Heart right ventricle (tissue), 16 donors: ENCODE measurements at places on chromosomes 1 and 21. TPM values are rescaled to one million over a fixed set of nuclear protein-coding genes. Genes with fewer than 3 reads are reported as not detected.

DNA sequence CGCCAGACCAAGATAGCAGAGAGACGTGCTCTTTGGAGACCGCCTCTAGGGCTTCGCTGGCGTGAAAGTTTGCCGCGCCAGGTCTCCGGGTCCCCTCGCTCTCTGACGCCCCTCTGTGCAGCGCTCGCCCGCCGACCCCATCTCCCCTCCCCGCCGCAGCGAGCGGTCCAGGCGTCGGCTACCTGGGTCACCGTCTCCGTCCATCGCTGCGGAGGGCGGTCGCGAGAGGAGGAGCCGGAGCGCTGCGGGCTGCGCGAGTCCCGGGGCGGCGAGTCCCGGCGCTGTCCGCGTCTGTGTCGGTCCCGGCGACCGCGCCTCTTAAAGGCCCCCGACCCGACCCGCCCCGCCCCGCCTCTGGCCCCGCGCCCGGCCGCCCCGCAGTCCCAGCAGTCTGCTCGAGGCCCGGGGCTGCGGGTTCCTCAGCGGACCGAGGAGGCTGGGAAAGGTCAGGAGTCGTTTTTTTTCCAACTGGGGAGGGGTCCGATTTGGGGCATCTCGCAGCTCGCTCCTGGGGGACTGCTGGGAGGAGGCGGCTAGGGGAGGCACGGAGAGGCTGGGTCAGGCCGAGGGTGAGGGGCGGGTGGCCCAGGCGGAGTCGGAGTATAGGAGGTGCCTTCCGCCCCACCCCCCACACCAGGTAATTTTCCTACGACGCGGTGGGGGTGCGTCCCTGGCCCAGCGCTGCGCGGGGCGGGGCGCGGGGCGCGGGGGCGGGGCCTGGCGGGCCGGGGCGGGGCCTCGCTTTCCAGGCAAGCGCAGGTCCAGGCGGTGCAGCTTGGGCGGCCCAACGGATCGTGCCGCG is at the start of the genes FBXO2 and FBXO44:
FBXO2 (minus strand) TSS at position 293 of the 802 bp plus-strand sequence; CDS start at position 204, 89 bp downstream.
FBXO44 (plus strand) TSS at position 741 of the 802 bp plus-strand sequence. CDS start 959 bp downstream, outside the sequence.
- DNase-seq = peak; percentile 61

Gene ANKRD45
- 0.28 TPM for total RNA-seq

GRCh38 chr1:214310010-214310409 is 29.1 kb downstream of the SMYD2 start:
- no peak for DNase-seq

GRCh38 chr1:205588636-205589035 is 43.2 kb downstream of the ELK4 start:
- no peak for DNase-seq

Gene CHIT1
- total RNA-seq = 0.81 TPM

Gene SPATA1
- total RNA-seq = 2.2 TPM

- no peak for DNase-seq
Observed at GRCh38 chr21:44556879-44557278, 1.7 kb downstream of the KRTAP10-3 start.

DNA sequence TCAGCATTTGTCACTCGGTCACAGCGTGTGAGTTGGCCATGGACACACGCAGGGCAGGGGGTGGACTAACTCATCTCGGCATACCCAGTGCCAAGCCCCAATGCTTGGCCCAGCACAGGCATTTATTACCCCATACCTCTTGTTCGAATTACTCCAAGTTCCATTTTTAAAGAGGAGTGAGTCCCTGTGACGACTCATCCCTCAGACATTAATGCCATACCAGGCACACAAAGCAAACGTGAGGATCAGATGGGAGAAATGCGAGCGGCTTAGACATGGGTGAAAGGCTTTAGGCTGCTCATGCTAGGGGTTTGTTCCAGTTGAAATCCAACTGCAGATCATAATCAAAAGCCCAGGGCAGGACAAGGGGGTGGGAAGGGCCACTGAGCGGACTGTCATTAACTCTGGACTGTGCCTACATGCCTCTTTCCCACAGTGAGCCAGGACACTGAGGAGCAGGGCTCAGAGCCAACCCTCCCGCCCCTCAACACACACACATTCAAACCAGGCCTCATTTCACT is 118.5 kb upstream of the NGF start:
- no peak for DNase-seq

GRCh38 chr1:156414461-156415064 is 45.6 kb downstream of the RHBG start:
- DNase-seq = no peak

DNA sequence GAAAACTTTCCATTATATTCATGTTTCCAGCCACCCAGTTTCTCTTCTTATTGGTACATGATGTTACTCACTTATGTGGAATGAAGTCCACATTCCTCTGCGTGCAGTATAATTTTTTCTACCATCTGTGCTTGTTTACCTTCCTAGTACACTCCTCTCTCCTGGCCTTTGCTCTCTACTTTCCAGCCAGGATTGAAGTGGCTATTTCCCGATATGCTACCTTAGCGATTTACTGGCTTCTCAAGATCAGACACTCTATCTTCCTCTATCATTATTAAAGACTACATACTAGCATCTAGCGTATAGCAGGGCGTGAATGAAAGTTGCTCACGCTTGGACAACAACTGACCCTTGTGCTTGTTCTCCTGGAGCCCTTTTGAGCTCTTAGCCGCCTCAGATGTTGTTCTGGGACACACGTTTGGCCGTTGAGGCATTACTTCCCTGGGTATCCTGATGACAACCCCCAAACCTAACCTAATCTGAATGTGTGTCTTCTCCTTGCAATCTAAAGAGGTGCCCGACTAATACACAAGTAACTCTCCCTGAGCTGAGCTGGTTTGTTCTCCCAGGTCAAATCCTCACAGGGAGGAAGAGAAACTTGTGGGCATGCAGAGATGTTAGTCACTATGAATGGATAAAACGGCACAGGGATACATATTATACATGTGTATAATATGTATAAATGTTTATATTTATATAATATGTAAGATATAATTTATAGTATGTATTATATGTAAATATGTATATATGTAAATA is 13.4 kb upstream of the MTARC2 start:
- DNase-seq = no peak
